ENCODE measurements at places on chromosomes 1 and 21.

GRCh38 chr1:57167997-57168396, 202.2 kb upstream of the C8B start:
- no peak for DNase-seq

DNA sequence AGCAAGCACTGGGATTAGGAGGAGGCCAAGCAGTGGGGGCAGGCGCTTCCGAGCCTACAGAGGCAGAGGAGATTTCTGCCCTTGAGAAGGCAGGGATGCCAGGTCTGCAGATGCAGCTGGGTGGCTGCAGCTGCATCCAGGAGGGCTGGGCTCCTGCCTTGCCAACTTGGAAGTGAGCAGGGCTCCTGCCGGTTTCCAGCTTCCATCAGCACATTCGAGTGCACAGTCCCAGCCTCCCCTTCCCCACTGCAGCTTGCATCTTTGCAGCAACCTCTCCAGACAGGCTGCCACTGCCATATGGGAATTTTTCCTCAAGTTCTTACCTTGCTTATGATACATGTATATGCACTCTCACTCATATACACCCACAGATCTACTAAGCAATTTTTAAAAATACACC, 1234.3 kb upstream of the B3GALT2 start:
- DNase-seq = no peak

DNA sequence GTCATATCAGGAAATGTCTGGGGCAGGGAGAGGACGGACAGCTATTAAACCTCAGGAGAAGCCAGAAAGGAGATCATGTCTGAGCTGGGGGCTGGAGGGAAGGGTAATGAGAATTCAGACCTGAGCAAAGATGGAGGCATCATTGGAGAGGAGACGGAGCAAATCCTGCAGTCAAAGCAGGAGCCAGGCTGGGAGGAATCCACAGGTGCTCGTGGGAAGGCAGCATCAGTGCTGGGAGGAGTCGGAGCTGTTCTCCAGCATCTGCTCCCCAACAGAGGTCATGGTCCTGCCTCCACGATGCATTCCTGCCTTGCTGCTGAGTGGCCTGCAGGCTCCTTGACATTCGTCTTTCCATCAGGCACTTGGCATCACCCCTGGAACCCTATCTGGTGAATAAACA, 148.3 kb upstream of the RAB4A start:
- DNase-seq = no peak

DNA sequence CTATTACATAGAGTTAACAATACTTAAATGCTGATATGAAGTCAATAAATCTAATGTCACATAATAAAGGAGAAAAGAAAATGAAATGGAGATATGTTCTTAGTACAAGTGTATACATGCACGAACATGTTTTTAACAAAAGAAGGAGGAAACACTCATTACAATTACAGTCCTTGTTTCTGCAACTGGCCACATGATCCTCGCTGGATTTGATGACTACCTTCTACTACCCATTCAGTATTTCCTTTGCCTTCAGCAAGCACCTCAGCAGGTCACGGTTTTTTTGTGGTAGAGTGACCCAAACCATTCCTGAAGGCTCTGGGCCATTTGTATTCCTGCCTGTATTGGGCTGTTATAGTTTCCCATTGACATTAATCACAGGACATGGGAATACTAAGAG, 172.8 kb upstream of the CXADR start:
- DNase-seq = no peak

DNA sequence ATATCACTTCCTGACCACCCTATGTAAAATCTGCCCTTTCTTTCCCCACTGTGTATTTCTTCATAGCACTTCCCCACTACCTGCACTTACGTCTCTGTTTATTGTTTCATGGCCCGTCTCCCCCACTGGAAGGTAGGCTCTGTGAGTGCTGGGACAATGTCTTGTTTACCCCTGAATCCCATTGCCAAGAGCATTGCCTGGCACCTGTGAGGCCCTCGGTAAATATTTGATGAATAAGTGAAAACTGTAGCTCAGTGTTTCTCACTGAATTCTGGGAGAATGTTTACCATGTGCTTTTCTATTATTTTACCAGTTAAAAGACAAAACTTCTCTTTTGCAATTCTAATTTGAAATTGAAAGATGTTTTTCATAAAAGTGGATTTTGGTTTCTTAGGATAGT, 11.8 kb downstream of the NFASC start:
- DNase-seq = no peak

DNA sequence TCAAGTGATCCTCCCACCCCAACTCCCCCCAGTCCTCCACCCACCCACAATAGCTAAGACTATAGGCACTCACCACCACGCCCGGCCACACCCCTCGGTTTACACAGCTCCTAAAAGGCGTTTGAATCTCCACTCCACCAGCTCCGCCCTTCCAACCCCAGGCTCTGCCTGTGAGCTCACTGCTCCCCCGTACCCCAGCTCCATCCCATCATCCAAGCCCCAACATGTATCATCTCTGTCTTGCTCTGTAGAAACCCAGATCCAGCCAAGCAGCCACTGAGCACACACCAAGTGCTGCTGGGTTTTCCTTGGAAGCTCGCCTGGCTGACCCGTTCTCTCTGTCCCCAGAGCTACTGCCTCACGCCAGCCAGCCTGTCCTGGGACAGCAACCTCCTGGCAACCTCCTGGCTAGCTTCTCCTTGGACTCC, 12.0 kb upstream of the S100A2 start:
- no peak for DNase-seq

DNA sequence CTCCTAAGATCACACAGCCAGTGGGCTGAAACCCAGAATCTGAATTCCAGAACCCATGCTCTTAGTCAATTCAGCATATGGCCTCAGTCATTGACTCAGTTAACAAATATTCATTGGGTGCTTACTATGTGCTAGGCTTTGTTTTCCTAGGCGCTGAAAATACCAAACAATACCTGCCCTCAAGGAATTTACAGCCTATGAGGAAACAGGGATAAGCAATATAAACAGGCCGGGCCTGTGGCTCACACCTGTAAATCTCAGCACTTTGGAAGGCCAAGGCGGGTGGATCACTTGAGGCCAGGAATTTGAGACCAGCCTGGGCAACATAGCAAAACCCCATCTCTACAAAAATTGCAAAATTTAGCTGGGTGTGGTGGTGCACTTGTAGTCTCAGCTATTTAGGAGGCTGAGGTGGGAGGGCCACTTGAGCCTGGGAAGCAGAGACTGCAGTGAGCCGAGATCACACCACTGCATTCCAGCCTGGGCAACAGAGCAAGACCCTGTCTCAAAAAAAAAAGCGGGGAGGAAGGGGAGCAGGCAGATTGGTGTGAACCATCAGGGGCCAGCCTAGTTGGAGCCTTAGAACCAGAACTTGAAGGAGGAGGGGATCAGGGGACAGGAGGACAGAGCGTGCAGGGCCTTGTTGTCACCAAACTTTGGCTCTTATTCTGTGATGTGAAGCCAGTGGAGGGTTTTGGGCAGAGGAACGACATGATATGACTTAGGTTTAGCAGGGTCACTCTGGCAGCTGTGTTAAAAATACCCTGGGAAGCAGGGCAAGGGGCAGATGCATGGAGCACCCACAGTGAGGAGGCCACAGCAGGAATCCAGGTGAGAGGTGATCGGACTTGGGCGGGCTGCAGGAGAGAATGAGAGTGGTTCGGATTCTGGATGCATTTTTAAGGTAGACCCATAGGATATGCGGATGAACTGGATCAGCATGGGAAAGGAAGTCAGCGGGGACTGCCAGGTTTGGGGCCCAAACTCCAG, 5.8 kb downstream of the TINAGL1 start:
- DNase-seq = no peak

- no peak for DNase-seq
Observed at GRCh38 chr1:216028631-216029030, 394.6 kb downstream of the USH2A start.

DNA sequence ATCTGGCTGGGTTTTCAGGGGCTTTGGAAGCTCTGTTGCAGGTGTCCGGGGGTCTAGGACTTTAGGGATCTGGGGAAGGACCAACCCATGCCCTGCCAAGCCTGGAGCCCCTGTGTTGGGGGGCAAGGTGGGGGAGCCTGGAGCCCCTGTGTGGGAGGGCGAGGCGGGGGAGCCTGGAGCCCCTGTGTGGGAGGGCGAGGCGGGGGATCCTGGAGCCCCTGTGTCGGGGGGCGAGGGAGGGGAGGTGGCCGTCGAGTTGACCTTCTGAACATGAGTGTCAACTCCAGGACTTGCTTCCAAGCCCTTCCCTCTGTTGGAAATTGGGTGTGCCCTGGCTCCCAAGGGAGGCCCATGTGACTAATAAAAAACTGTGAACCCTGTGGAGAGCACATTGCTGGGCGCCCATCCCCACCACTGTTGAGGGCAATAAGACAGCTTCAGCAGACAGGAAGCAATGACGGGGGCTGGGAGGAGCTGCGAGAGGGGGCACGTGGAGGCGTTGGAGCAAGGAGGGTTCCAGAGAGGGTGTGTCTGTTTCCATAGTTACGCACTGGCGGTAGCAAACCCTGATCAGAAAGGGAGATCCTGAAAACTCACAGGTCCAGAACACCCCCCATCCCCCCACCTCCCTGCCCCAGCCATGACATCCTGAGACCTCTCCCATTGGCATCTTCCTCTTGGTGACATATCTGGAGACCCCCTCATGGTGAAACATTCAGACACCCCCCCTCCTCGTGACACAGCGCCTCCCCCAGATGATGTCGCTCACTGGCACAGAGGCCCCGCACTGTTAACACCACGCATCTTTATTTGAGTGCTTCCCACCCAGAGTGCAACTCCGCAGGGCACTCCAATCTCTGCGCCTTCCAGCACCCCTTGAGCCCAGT, 8.4 kb downstream of the MYBPH start:
- no peak for DNase-seq

- DNase-seq = no peak
Observed at GRCh38 chr1:94302497-94302896, 65.1 kb upstream of the ARHGAP29 start.

- no peak for DNase-seq
Observed at GRCh38 chr1:62142496-62142895, 52.2 kb upstream of the L1TD1 start.
